Mucosa of descending colon (tissue), 3 donors: ENCODE measurements at places on chromosomes 5 and 9. TPM values are rescaled to one million over a fixed set of nuclear protein-coding genes. Genes with fewer than 3 reads are reported as not detected.

Gene APBB3
- total RNA-seq: 21.2 TPM

Gene MED27
- 16.3 TPM for total RNA-seq

Gene MARCOL
- total RNA-seq: not detected

Gene TBC1D2
- total RNA-seq: 26.9 TPM

Gene CCNJL
- 32.7 TPM for total RNA-seq

Gene CSF1R
- 39.0 TPM for total RNA-seq

GRCh38 chr5:120690621-120691407, 226.7 kb downstream of the PRR16 start:
- no peak for DNase-seq

- no peak for DNase-seq
Observed at GRCh38 chr5:77449981-77450380, 42.1 kb downstream of the WDR41 start.

DNA sequence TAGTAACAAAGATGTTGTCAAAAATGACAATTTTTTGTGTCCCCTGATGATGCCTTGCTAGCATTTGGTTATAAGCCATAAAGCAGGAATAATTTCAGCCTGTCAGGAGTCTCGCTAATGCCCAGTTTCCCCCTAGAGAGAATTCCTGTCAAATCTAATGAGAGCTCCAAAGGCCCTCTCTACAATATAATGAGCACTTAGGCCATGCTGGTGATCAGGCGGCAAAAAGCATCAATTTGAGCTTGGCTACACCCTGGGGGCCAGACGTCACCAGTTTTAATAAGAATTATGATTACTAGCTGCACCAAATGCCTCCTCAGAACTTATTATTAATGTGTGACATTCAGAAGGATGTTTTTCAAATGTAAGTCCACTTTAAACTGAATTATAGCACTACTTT, 6.1 kb downstream of the TLE1 start:
- no peak for DNase-seq

- DNase-seq: no peak
Observed at GRCh38 chr5:76982450-76982849, 29.6 kb downstream of the CRHBP start.

DNA sequence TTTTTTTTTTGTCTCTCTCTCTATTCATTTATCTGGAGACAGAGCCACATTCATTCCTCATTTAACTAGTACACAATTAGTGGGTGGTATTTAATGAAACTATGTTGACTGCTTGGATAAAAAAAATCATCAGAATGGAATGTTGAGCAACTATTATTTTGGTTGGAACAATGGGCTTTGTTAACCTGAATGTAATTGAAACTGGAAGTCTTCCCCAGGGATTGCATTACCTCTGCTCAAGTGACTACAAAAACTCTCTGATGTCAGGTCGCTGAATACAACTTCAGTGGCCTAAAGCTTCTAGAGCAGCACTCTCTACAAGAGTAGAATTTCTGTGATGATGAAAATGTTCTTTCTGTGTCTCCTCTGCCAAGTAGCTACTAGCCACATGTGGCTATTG, 295.8 kb downstream of the DEPDC1B start:
- DNase-seq: no peak

DNA sequence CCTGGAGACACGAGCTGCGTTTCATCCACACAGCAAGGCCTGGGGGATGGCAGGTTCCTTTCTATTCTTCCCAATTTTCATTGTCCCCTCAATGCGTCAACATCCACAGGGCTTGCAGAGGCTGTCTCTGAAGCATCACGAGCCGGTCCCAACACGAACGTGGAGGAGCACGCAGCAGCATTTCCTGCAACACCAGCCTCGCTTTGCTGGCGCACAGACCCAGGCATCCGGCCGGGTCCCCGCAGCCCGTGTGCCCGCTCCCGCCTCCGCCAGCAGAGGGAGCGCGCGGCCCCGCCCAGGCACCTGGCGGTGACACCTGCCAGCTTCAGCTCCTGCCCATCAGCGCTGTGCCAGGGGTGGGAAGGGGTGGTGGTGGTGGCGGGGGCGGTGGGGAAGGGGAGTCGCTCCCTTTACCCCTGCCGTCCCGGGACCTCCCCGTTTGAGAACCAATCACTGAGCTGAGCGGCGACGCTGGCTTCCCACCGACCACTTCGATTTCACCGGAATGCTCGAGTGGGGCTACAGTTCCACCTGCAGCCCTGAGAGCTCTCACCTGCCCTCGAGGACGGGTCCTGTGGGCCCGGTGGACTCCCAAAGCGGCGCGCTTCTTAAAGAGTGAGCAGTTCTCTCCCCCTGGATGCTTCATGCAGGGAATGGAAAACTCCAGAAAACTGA, 464.5 kb downstream of the ICE1 start:
- DNase-seq: peak; percentile 50

- no peak for DNase-seq
Observed at GRCh38 chr9:19927560-19927959, 138.7 kb upstream of the SLC24A2 start.
